ENCODE measurements at places on chromosomes 5 and 9. TPM values are rescaled to one million over a fixed set of nuclear protein-coding genes. Genes with fewer than 3 reads are reported as not detected.
A peak's percentile ranks its signal among the peaks of the same experiment; 100 is the strongest.

Gene C5orf63
- 7.2 TPM for polyA plus RNA-seq

Gene CXCL14
- 613 TPM for polyA plus RNA-seq

GRCh38 chr9:81182431-81182830 lies 506.9 kb downstream of the TLE1 start:
- no peaks in the 10 kb centered on the region for H3K27me3 ChIP-seq
- H3K36me3 ChIP-seq = no peaks in the 10 kb centered on the region

- no peaks in the 10 kb centered on the region for H3K36me3 ChIP-seq
- no peaks in the 10 kb centered on the region for H3K27me3 ChIP-seq
- H3K4me1 ChIP-seq = peaks cover 19% of the 10 kb centered on the region
Observed at GRCh38 chr5:134255418-134256150, 29.7 kb upstream of the PPP2CA start.

- H3K36me3 ChIP-seq = no peaks in the 10 kb centered on the region
- peak overlapping the region; percentile 71 for H3K27ac ChIP-seq
- H3K4me3 ChIP-seq = no peak overlapping the region
- no peaks in the 10 kb centered on the region for H3K27me3 ChIP-seq
- H3K4me1 ChIP-seq = peaks cover 27% of the 10 kb centered on the region
Observed at GRCh38 chr5:6705088-6705487, 8.1 kb upstream of the TENT4A start.

Gene GRXCR2
- polyA plus RNA-seq = 0.03 TPM

- no peak overlapping the region for H3K4me3 ChIP-seq
- no peaks in the 10 kb centered on the region for H3K4me1 ChIP-seq
- no peak overlapping the region for H3K27ac ChIP-seq
- H3K27me3 ChIP-seq = no peaks in the 10 kb centered on the region
- DNase-seq = no peak
Observed at GRCh38 chr9:78448960-78449673, 152.2 kb downstream of the PSAT1 start.

Gene ERAP2
- polyA plus RNA-seq = 41.0 TPM

Gene SLC4A9
- 0.14 TPM for polyA plus RNA-seq

DNA sequence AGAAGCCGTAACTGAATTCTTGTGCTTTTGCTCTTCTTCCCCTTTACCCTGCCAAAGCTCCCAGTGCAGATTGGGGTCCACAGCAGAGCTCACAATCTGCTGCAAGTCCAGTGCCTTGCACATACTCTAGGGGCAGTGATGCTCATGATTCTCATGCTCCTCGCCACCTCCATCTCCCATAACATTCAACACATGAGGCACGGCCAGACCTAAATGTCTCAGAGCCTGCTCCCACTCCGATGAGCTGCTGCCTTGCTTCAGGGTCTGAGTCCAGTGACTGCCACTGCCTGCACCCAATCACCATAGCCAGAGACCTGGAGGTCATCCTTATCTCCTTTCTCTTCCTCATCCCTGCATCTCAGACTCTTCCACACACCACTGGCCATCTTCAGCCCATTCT lies 10.5 kb downstream of the CSF1R start:
- H3K27ac ChIP-seq = no peak overlapping the region
- no peak for DNase-seq

- H3K27ac ChIP-seq = no peak overlapping the region
- peaks cover 3% of the 10 kb centered on the region for H3K27me3 ChIP-seq
- H3K36me3 ChIP-seq = no peaks in the 10 kb centered on the region
Observed at GRCh38 chr5:116738239-116738614, 163.6 kb upstream of the SEMA6A start.

DNA sequence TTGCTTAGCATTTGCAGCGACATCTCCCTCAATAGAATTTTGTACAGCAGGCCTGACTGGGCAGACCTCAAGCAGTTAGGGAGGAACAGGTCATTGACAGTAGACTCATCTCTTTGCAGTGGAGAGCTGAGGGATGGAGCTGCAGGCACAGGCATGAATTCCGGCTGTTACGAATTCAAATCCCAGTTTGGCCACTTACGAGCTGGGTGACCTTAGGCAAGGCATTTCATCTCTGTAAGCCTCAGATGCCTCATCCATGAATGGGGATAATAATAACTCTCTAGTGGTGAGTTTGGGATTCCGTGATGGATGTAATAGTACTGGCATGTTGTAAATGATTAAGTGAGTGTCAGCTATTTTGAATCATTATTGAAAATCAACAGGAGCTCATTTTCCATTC lies 195.3 kb downstream of the SEMA6A start:
- H3K27me3 ChIP-seq = no peaks in the 10 kb centered on the region
- H3K4me3 ChIP-seq = no peak overlapping the region
- H3K4me1 ChIP-seq = peaks cover 9% of the 10 kb centered on the region
- DNase-seq = no peak
- no peak overlapping the region for H3K27ac ChIP-seq

Gene VCAN
- polyA plus RNA-seq = 2.2 TPM

DNA sequence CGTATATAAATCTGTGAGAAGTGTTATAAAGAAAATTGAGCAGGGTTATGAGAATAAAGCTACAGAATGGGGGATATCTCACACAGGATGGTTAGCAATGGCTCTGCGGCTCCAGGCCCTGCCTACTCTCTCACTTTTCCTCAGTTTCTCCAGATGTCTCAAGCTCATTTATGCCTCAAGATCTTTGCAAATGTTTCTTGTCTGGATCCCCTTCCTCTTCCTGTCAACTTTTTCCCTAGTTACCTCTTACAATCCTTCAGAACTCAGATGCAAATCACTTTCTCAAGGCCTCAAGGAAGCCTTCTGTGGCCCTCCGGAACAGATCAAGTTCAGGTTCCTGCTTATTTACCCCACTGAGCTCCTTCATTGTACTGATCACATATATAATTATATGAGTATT lies 386.4 kb downstream of the RAB3C start:
- no peak overlapping the region for H3K4me3 ChIP-seq
- no peak overlapping the region for H3K27ac ChIP-seq
- no peak for DNase-seq
- H3K4me1 ChIP-seq = no peaks in the 10 kb centered on the region

Gene SLC46A2
- not detected for polyA plus RNA-seq

GRCh38 chr5:38555354-38556087 lies 925 bp downstream of the LIFR start:
- H3K4me1 ChIP-seq = peaks cover 7% of the 10 kb centered on the region
- DNase-seq = no peak
- peaks cover 9% of the 10 kb centered on the region for H3K27me3 ChIP-seq
- H3K36me3 ChIP-seq = no peaks in the 10 kb centered on the region

- peaks cover 11% of the 10 kb centered on the region for H3K36me3 ChIP-seq
- no peaks in the 10 kb centered on the region for H3K27me3 ChIP-seq
- peaks cover 39% of the 10 kb centered on the region for H3K4me1 ChIP-seq
- H3K27ac ChIP-seq = no peak overlapping the region
- no peak overlapping the region for H3K4me3 ChIP-seq
Observed at GRCh38 chr9:121707477-121708424, 56.3 kb downstream of the DAB2IP start.

DNA sequence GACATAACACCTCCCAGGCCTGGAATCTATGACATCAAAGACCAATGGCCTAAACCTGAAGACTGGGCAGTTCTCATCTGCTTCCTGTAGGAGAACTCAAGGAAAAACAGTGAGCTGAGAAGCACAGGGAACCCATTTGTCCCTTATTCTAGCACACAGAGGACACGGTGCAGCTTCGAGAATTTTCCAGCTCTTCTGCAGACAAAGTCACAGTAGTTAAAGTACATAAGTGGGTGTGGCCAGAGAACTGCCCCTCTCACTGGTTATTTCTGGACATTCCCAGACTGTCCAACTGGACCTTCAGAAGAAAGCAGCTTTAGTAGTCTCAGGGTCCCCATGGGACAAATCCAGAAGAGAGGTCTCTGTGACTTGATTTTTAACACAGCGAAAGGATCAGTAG lies 114.6 kb downstream of the KLHL3 start:
- no peak for DNase-seq
- H3K27ac ChIP-seq = peak overlapping the region; percentile 68

DNA sequence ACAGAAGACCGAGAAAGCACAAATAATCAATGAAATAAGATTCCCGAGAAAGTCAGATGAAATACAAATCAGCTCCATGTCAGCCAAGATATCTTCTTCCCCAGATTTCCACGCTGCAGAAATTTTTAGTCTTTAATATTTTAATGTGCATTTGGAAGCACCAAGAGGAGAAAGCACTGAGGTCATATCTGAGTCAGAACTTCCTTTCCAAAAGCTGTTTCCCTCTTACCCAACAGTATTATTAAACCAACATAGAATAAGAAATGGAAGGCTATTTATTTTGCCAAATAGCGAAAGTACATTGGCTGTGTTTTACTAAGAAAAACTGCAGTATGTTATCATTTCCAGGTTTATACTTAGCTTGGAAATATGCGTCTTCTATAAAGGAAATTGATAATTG lies 772.1 kb upstream of the CDH9 start:
- no peak overlapping the region for H3K4me3 ChIP-seq
- DNase-seq = no peak
- no peak overlapping the region for H3K27ac ChIP-seq
- H3K4me1 ChIP-seq = no peaks in the 10 kb centered on the region
- H3K27me3 ChIP-seq = no peaks in the 10 kb centered on the region

- H3K4me3 ChIP-seq = no peak overlapping the region
- H3K27ac ChIP-seq = no peak overlapping the region
- H3K36me3 ChIP-seq = no peaks in the 10 kb centered on the region
- no peak for DNase-seq
- H3K27me3 ChIP-seq = no peaks in the 10 kb centered on the region
Observed at GRCh38 chr5:173795601-173796000, 92.5 kb upstream of the CPEB4 start.

- H3K27ac ChIP-seq = no peak overlapping the region
- no peak overlapping the region for H3K4me3 ChIP-seq
- no peak for DNase-seq
- no peaks in the 10 kb centered on the region for H3K4me1 ChIP-seq
- no peaks in the 10 kb centered on the region for H3K36me3 ChIP-seq
Observed at GRCh38 chr5:116632890-116633289, 58.3 kb upstream of the SEMA6A start.

- H3K36me3 ChIP-seq = no peaks in the 10 kb centered on the region
- H3K27ac ChIP-seq = peak overlapping the region; percentile 71
- peak; percentile 81 for DNase-seq
- H3K4me3 ChIP-seq = no peak overlapping the region
- H3K4me1 ChIP-seq = peaks cover 30% of the 10 kb centered on the region
Observed at GRCh38 chr5:141003791-141004611, 37.7 kb downstream of the PCDHAC2 start.

Gene TRIM32
- 23.8 TPM for polyA plus RNA-seq

- no peaks in the 10 kb centered on the region for H3K36me3 ChIP-seq
- H3K4me3 ChIP-seq = no peak overlapping the region
- no peaks in the 10 kb centered on the region for H3K27me3 ChIP-seq
- no peak overlapping the region for H3K27ac ChIP-seq
- peaks cover 7% of the 10 kb centered on the region for H3K4me1 ChIP-seq
- no peak for DNase-seq
Observed at GRCh38 chr9:97752274-97752673, 55.1 kb upstream of the XPA start.

DNA sequence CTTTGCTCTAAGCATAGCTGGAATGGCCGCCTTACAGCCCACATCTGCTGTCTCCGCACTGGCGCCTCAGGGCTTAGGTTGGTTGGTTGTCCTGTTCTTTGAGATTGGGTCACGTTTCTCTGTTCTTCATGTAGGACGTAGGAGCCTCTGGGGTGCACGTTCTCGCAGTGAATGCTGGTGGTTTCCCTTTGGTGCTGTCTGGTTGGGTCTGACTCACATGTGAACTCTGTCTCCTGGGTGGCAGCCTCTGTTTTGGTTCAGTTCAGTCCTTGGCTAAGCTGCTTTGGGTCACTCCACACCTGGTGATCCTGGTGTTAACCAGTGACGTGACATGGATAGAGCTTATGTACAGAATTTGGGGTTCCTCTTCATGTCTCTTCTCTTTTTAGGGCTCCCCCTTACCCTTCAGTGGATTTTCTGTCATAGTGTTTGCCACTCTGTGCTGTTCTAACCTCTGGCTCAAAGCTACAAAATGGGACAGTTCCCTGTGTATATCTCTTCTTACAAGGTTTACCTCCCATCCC lies 12.6 kb upstream of the LPCAT1 start:
- peak overlapping the region; percentile 43 for H3K4me3 ChIP-seq
- H3K4me1 ChIP-seq = peaks cover 13% of the 10 kb centered on the region
- H3K27me3 ChIP-seq = no peaks in the 10 kb centered on the region
- DNase-seq = peak; percentile 49

Gene PCA3
- not detected for polyA plus RNA-seq

DNA sequence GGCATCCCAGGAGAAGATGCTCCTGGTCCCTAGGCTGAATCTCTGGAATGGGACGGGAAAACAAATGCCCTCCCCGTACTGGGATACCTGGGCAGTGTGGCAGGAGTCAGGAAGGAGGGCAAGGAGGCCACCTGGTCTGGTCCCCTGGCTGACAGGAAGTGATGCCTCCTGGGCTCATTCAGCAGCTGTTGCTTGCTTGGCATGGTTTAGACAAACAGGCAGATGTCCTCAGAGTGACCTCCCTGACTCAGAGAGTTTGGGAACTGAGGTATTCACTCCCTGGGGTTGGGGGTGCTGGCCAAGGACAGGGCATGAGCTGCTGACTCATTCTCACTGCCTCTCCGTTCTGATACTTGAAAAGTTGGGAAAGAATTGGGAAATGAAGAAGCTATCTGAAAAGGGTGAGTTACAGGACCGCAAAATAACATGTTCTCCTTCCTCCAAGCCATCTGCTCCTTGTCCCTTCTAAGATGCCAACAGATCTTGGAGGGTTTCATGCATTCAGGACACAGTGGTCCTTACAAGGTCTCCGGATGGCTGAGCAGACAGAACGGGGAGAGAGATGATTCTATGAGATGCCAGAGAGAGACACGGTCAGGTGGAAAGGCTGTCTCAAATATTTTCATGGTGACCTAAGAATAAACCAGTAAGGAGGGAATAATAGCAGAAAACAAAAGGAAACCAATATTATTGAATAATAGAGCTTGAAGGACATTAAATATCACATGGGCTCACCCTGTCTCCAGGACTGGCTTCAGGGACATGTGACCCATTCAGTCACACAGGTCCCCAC lies 534.5 kb downstream of the BNC2 start:
- DNase-seq = peak; percentile 77
- H3K27me3 ChIP-seq = no peaks in the 10 kb centered on the region
- H3K4me1 ChIP-seq = peaks cover 23% of the 10 kb centered on the region
- no peak overlapping the region for H3K4me3 ChIP-seq

GRCh38 chr5:126863402-126863801 lies 86.5 kb downstream of the LMNB1 start:
- H3K27me3 ChIP-seq = no peaks in the 10 kb centered on the region
- peaks cover under 1% of the 10 kb centered on the region for H3K4me1 ChIP-seq
- no peak overlapping the region for H3K27ac ChIP-seq
- H3K4me3 ChIP-seq = no peak overlapping the region
- DNase-seq = no peak

DNA sequence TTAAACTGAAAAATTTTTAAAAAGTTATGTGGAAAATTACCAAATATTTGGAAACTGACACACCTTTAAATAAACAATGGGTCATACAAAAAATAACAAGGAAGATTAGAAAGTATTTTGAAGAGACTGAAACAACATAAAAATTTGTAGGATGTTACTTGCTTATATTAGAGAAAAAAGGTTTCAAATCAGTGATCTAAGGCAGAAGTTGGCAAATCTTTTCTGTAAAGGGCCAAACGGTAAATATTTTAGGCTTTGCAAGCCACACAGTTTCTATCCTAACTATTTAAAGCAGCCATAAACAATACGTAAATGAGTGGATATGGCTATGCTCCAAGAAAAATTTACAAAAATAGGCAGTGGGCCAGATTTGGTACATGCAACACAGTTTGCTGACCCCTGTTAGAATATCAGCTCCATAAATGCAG lies 81.3 kb downstream of the OXCT1 start:
- no peak for DNase-seq
- H3K4me3 ChIP-seq = no peak overlapping the region
- no peaks in the 10 kb centered on the region for H3K36me3 ChIP-seq
- peaks cover 10% of the 10 kb centered on the region for H3K4me1 ChIP-seq
- no peak overlapping the region for H3K27ac ChIP-seq
- no peaks in the 10 kb centered on the region for H3K27me3 ChIP-seq

Measured in keratinocyte (primary cell).